ENCODE measurements at places on chromosomes 1 and 21.
A peak's percentile ranks its signal among the peaks of the same experiment; 100 is the strongest.

DNA sequence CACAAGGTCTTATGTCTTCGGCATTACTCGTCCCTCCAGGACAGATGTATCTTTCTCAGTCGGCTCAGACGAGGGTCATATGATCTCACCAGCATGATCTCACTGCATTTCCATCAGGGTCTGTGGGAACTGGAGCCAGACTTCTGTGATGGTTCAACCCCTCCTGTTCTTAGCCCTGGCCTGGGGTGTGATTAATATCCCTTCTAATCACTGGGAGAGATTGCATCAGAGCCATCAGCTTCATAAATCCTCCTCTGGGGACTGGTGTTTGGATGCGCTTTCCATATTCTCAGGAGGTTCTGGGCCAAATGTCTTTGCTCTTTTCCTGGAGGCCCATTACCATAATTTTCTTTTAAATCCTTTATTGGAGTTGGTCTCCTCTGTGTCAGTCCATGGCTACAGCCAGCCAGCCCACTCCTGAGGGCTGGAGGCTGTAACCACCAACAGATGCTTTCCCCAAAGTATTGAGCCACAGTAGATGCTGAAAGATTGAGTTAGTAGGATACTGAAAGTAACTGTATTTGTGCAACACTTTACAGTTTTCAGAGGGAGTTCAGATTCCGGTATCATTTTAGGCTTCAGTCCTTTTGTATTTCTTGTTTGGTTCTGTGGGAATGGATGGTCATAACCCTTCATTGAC, 20.0 kb downstream of the CACNA1E start:
- no peak for DNase-seq

GRCh38 chr1:24251501-24251900, 64.4 kb upstream of the IFNLR1 start:
- no peak for DNase-seq

GRCh38 chr1:61419196-61419595, 305.7 kb downstream of the TM2D1 start:
- DNase-seq, result no peak

DNA sequence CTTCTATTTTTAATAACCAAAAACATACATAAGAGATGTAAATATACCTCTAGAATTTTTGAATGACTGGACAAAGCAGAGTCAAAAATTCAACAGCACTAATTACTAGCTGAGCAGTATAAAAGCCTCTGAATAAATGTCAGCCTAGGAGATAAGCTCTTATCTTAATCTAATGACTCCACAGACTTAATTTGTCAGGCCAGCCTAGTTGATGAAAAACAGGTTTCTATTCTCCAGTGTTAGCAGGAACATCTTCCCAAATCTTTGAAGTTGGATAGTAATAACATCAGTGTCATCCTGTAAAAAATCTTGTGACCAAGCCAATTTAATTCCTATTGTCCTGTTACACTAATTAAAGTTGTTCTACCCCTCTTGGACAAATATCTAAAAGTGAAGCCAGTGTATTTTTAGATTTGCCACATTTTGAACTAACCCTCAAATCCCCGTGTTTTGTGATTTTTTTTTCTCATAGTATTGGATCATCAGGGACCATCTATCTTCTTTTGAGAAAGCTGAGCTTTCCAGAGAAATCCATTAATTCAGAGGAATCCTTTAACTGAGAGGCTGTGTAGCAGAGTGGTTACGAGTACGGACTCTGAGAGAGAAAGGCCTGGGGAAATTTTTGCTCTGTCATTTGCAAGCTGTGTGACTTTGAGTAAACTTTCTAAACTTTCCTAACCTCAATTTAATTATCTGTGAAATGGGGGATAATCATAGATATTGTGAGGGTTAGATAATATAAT, 41.2 kb downstream of the LMO4 start:
- DNase-seq, result no peak

GRCh38 chr21:38219049-38219628, 37.7 kb upstream of the KCNJ15 start:
- DNase-seq, result peak; percentile 65

- no peak for DNase-seq
These were observed 94.9 kb upstream of the ETV3 start for GRCh38 chr1:157233131-157233530.
